CD4-positive, alpha-beta memory T cell (primary cell): ENCODE measurements at places on chromosomes 16 and 17. TPM values are rescaled to one million over a fixed set of nuclear protein-coding genes. Genes with fewer than 3 reads are reported as not detected.

The KLHL10 gene
- not detected for polyA plus RNA-seq

The KIF19 gene
- polyA plus RNA-seq = 1.5 TPM

The ACBD4 gene
- polyA plus RNA-seq = 10.5 TPM

The KRTAP2-3 gene
- polyA plus RNA-seq = not detected

The MLYCD gene
- polyA plus RNA-seq = 2.8 TPM

The WFIKKN2 gene
- not detected for polyA plus RNA-seq

The KRT40 gene
- polyA plus RNA-seq = not detected

The C17orf78 gene
- not detected for polyA plus RNA-seq

DNA sequence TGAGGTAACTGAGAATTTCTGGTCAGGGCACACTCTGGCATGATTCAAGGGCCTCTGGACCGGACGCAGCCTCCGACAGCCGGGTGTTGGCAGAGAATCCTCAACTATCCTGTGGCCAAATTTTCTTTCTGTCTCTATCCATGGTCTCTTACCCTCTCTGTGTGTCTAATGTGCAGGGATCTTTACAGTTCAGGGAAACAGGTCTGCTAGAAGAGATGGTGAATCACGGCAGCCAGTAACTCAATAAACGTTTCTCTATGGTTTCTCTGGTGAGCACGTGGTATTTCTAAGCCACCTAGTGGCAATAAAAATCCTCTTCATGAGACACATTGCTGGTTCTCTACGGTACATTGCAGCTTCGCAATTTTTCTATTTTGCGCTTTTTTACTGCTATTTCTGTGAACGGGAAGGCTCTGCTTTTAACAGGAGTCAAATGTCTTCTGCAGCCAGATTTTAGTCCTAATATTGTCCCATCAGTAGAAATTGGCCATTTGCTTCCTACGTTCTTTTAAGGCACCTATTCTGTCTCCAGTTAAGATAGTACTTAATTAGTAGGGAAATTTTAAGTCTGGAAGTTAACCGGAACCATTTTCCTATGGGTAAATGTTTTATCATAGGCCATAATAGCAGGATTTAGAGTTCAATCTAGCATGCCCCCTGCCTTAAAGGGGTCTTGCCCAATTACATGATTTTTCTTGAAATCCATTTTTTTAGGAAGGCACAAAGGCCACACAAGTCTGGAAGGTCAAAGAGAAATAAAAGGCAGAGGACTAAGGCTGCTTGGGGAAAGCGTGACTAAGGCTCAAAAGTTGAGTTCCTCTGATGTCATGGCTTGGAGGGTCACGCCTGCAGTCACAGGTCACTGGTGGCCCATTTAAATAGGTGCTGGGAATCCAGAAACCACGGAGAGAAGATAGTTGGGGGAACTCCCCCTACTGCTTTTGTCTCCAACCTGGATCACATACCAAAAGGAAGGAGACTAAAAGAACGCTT is 31.5 kb downstream of the QPRT start:
- peaks cover 10% of the 10 kb centered on the region for H3K4me1 ChIP-seq
- H3K36me3 ChIP-seq = no peaks in the 10 kb centered on the region
- no peak overlapping the region for H3K4me3 ChIP-seq
- H3K27me3 ChIP-seq = no peaks in the 10 kb centered on the region

- no peaks in the 10 kb centered on the region for H3K36me3 ChIP-seq
- no peak overlapping the region for H3K4me3 ChIP-seq
- H3K27me3 ChIP-seq = no peaks in the 10 kb centered on the region
- DNase-seq = peak; percentile 50
- H3K4me1 ChIP-seq = peaks cover 6% of the 10 kb centered on the region
- no peak overlapping the region for H3K27ac ChIP-seq
Measured at GRCh38 chr17:80082403-80083135, 18.8 kb upstream of the GAA start.

- peaks cover 9% of the 10 kb centered on the region for H3K4me1 ChIP-seq
- no peak overlapping the region for H3K27ac ChIP-seq
- H3K36me3 ChIP-seq = no peaks in the 10 kb centered on the region
- DNase-seq = peak; percentile 33
- no peak overlapping the region for H3K4me3 ChIP-seq
- H3K27me3 ChIP-seq = no peaks in the 10 kb centered on the region
Measured at GRCh38 chr16:84810518-84811273, 9.1 kb upstream of the CRISPLD2 start.

DNA sequence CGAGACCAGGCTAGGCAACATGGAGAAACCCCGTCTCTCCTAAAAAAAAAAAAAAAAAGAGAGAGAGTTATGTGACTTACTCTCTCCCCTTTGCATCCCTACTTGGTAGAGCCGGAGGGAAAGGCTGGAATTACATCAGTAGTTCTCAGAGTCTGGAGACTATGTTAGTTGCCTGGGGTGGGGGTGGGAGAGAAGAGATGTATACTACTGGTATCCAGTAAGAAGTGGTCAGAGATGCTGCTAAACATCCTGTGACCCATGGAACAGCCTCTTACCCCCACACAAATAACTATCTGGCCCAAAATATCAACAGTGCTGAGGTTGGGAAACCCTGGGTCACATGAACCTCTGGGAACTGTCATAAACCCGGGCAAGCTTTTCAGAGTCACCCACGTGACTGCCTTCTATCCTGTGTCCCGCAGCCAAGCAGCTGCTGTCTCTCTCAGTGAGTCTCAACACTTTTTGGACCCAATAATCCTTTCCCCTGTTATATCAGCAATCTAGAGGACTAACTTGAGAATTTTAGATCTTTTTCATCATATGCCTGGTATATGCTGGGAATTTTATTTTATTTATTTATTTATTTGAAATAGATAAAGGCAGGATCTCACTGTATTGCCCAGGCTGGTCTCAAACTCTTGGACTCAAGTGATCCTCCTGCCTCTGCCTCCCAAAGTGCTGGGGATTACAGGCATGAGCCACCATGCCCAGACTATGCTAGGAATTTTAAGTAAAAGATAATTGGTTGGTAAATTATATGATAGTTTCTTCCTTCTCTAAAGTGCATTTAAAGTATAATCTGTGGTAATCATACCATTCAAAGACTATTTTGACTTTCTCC is 8.7 kb downstream of the EIF1 start:
- no peak overlapping the region for H3K27ac ChIP-seq
- H3K36me3 ChIP-seq = peaks cover 18% of the 10 kb centered on the region
- no peak overlapping the region for H3K4me3 ChIP-seq
- peaks cover 8% of the 10 kb centered on the region for H3K4me1 ChIP-seq
- no peaks in the 10 kb centered on the region for H3K27me3 ChIP-seq

DNA sequence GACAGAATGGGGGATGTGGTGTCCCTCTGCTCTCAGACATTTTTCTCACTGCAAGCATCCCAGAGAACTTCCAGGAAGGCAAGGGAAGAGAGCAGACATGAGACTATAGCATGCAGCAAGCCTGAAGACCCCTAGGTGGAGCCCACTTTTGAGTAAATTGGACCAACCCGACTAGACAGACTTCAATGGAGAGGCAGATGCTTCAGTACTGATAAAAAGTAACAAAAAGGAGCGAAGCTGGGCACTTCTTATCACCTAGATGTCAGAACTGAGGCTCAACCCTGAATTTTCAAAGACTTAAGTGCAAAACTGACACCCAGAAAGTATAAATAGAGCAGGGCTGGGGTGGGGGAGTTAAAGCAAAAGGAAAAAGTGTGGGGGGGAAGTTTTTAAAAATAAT is 130.8 kb downstream of the PMP22 start:
- no peaks in the 10 kb centered on the region for H3K36me3 ChIP-seq
- no peak overlapping the region for H3K4me3 ChIP-seq
- no peaks in the 10 kb centered on the region for H3K27me3 ChIP-seq
- no peak for DNase-seq
- no peaks in the 10 kb centered on the region for H3K4me1 ChIP-seq

DNA sequence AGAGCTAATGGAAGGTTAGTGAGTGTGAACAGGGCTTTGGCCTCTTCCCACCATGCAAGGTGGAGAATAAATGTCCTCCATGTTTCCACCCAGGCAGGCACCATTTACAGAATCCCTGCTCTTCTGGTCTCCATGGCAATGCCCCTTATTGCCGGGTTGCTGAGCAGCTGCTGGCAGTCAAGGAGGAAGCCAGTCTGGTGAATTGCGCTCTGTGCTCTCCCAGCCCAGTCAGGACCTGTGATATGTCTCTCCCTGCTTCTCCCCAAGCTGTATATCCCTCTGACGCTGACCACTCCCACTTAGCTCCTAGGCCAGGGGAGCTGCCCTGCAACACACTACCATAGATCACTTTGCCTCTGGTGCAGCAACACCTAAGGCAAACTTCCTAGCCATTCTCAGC is 402.1 kb upstream of the ERCC4 start:
- H3K4me3 ChIP-seq = no peak overlapping the region
- DNase-seq = no peak
- no peaks in the 10 kb centered on the region for H3K4me1 ChIP-seq
- H3K27me3 ChIP-seq = no peaks in the 10 kb centered on the region
- no peaks in the 10 kb centered on the region for H3K36me3 ChIP-seq

DNA sequence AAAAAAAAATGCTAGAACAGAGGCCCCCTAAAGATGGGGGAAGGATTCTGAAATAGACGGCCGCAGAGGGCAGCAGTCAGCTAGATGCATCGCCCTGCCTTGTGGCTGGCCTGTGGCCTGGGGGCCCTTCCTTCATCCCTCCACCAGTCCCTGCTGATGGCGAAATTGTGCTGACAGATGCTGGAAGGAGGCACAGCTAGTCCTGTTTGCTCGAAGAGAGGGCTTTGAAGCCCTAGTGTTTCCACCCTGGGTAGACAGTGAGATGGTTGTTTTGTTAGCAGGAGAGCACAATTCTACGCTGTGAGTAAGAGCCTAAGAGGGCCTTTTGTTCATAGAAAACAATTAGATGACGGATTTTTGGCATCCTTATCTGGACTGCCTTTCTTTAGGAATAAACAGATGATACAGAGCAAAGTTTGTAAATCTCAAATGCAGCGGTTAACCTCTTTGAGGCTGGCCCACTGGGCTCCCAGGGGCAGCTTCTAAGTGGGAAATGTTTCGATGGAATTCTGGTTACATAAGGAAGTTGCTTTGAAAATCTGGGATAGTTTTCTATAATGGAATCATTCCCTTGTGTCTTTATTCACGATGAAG is 23.0 kb downstream of the VPS35L start:
- no peak overlapping the region for H3K27ac ChIP-seq
- H3K4me1 ChIP-seq = no peaks in the 10 kb centered on the region
- peaks cover 37% of the 10 kb centered on the region for H3K36me3 ChIP-seq
- no peak for DNase-seq
- no peaks in the 10 kb centered on the region for H3K27me3 ChIP-seq

DNA sequence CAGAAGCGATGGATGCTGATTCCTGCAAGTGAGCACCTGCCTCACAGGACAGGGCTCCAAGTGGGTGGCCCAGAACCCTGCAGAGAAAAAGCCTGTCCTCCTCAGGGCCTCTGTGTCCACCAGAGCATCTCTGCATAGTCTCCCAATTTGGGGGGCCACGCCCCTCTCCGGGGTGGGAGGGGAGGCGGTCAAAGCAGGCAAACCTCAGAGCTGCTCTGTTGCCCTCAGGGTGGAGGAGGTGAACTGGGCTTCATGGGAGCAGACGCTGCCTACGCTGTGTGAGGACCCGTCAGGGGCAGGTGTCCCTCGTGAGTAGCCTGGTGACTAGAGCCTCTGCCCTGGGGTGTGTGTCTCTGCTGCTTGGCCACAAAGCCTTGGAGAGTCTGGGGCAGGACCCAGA is 19.3 kb downstream of the TRPV2 start:
- no peaks in the 10 kb centered on the region for H3K27me3 ChIP-seq
- H3K4me1 ChIP-seq = peaks cover 8% of the 10 kb centered on the region
- no peak overlapping the region for H3K27ac ChIP-seq
- no peak overlapping the region for H3K4me3 ChIP-seq
- no peaks in the 10 kb centered on the region for H3K36me3 ChIP-seq

- H3K27me3 ChIP-seq = no peaks in the 10 kb centered on the region
- no peaks in the 10 kb centered on the region for H3K36me3 ChIP-seq
- DNase-seq = no peak
- H3K27ac ChIP-seq = no peak overlapping the region
- H3K4me1 ChIP-seq = peaks cover 6% of the 10 kb centered on the region
Measured at GRCh38 chr16:21937336-21937829, 15.8 kb upstream of the UQCRC2 start.

DNA sequence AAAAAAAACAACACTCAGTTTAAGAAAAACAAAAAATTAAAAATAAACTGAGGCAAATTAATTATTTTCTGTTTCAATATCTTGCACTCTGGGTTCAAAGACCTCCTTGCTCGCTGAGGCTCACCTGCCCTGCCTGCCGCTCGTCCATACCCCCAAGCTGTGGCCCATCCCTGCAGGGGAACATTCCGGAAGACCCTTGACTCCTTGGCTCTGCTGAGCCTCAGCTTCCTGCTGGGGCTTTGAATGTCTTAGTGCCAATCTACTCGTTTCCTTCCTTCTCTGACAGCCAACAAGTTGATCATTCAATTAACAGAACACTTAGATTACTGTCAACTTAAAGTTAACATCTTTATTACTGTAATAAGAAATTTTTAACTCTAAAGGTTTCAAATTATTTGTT is 24.3 kb downstream of the G6PC1 start:
- H3K36me3 ChIP-seq = no peaks in the 10 kb centered on the region
- H3K4me1 ChIP-seq = no peaks in the 10 kb centered on the region
- no peak overlapping the region for H3K27ac ChIP-seq
- no peak overlapping the region for H3K4me3 ChIP-seq
- H3K27me3 ChIP-seq = no peaks in the 10 kb centered on the region

DNA sequence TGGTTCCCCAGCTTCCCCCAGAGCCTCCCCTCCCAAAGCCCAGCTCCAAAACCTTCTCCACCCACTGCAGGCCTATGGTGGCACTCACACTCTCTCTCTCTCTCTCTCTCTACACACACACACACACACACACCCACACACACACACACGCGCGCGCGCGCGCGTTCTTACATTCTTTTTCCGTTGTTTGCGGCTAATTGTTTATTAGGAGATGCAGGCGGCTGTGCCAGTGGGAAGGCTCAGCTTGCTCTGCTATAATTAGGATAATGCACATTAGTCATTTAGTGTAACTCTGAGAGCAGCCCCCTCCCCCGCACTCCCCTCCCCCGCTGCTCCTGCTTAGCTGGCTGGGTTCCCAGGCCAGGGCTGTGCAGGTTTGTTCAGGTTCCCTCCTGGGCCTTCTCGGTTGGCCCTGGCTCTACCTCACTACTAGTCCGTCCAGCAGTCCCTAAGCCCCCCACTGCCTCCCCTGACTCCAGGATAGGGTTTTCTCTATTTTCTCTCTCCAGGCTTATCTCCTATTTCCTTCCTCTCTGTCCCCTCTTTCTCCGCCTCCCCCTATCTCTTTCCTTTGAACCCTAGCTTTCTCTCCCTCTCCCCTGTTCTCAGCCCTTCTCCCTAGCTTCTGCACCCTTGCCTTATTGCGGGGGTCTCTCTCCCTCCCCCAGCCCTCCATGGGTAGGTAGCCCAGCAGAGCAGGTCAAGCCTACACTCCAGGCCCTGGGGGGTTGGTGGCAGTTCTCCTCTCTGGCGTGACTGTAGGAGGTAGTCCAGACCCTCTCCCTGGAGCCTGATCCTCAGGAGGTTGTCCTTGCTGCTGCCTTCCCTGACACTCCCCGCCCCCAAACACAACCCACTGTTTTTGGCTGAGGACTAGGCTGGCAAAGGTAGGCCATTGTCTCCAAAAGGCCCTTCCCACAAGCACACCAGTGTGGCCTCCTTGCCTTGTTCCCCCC is 34.0 kb downstream of the TMEM132E start:
- no peak for DNase-seq
- no peak overlapping the region for H3K27ac ChIP-seq
- no peak overlapping the region for H3K4me3 ChIP-seq
